ENCODE measurements at places on chromosomes 5 and 9.

DNA sequence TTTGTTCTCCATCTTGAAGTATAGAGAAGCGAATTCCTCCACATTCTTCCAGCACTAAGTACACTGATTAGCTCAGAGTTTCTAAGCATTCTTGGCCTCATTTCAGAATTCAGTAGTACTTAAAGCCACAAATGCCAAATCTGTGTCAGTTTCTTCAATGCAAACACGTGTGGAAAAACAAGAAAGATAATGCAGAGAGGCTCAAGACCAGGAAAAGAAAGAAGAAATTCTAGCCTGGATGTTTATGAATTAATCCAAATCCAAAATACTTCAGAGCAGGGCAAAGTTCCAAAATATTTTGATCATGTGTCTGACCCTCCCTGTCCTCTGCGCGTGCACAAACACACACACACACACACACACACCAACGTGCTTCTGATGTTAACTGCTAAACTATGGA, 457.6 kb downstream of the SLCO4C1 start:
- DNase-seq: no peak

DNA sequence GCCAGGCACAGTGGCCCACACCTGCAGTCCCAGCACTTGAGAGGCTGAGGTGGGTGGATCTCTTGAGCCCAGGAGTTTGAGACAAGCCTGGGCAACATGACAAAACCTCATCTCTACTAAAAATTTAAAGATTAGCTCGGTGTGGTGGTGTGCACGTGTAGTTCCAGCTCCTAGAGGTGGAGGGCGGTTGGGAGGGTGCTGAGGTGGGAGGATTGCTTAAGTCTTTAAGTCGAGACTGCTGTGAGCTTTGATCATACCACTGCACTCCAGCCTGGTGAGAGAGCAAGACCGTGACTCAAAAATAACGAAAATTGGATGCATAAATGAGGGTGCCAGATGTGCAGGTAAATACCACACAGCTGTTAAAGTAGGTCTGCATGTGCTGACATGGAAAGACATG, 39.3 kb upstream of the TDRD7 start:
- no peak for DNase-seq

GRCh38 chr9:126628969-126629674, 15.4 kb downstream of the LMX1B start:
- no peak for DNase-seq

- DNase-seq: no peak
Measured at GRCh38 chr5:176732736-176733405, 77.5 kb upstream of the UNC5A start.

DNA sequence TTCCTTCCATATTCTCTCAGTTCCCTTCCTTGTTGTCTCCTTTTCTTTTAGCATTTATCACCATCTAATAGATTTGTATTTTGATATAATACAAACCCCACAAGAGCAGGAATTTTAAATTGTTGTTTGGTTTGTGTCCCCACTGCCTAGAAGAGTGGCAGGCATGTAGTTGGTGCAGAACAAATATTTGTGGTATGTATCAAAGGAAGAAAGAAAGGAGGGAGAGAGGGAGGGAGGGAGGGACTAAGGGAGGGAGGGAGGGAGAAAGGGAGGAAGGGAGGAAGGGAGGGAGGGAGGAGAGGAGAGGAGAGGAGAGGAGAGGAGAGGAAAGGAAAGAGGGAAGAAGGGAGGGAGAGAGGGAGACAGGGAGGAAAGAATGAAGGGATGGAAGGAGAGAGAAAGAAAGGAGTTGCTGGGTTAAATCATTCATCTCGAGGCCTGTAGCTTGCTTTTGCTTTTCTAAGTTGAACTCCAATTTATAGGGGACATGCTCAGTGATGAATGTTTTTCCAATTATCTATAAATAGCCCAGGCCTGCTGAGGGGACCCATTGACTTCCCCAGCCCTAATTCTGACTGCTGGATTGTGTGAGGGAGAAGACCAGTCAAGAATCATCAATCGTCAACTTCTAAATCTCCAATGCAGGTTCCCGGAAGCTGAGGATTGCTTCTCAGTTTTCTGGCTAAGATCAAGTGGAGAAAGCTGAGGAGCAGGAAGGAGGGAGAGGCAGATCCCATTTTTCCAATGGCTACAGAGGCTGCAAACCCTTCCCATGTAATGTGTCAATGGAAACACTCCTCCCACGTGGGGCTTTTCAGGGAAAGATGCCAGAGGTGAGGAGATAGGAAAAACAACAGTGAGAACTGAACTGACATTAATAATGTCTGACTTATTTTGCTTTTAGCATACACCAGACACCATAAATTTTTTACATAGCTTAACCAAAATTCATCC, 320.7 kb downstream of the ASTN2 start:
- no peak for DNase-seq

- DNase-seq: no peak
Measured at GRCh38 chr9:105216440-105217178, 27.8 kb upstream of the SLC44A1 start.
